ENCODE measurements at places on chromosomes 4 and X.
A peak's percentile ranks its signal among the peaks of the same experiment; 100 is the strongest.

- no peak for DNase-seq
Observed at GRCh38 chrX:137547291-137547690, 18.6 kb upstream of the ZIC3 start.

DNA sequence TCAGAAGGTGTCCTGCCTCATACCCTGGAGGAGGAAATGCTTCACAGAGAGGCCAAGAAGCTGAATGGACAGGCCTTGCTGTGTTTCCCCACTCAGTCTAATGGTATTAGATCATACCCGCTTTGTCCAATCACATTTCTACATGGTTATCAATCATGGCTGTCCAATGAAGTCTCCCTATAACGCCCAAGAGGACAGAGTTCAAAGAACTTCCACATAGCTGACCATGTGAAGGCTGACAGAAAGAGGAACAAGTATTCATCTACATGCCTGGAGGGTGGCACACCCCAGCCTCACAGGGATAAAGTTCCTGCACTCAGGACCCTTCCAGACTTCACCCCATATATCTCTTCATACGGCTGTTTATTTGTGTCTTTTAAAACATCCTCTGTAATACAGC lies 123.4 kb downstream of the MANBA start:
- no peak for DNase-seq

DNA sequence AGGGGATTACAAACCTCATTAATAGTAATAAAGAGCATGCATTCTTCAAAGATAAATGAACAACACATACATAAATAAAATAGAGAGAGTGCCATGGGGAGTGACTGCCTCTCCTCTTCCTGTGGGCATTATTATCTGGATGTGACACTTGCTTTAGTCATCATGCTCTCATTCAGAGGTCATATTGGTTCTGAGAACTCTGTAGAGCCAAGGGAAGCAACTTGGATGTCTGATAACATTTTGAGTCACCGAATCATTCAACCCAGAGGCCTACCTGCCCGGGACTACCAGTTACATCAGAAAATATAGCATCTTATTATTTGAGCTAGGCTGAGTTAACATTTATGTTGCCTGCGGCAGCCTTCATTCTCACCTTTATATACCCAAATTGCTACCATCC lies 489.5 kb downstream of the STIM2 start:
- peak; percentile 32 for DNase-seq

DNA sequence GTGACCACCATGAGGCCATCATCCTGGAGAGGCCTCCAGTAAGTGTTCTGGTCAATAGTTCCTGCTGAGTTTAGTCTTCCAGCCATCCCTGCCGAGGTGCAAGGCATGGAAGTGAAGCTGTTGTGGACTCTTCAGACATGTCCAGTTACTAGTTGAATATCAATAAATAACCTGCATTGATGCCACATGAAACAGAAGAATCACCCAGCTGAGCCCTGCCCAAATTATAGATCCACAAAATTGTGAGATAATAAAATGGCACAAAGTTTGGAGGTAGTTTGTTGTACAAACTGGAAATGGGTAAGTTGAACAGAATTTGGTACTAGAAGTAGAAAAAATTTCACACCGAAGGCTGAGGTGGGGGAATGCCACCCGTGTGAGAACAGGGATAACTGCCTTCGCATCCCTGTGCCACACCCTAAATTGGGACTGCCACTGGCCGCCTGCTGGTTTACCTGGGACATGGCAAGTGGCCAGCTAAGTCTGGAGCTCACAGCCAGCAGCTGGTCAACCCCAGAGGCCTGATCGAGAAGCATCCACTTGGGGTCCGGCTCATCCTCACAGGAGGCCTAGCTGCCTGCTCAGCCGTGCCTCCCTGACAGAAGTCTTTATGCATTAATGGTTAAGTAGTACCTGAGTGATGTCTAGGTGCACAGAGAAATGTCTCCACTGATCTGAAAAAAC lies 184.5 kb downstream of the SPRY1 start:
- DNase-seq = no peak

GRCh38 chr4:119471259-119471658 lies 149.3 kb upstream of the FABP2 start:
- peak; percentile 7 for DNase-seq

- DNase-seq = no peak
Observed at GRCh38 chr4:113540859-113541258, 220.7 kb downstream of the CAMK2D start.

GRCh38 chrX:20056704-20057103 lies 60.0 kb downstream of the MAP7D2 start:
- no peak for DNase-seq

- peak; percentile 7 for DNase-seq
Observed at GRCh38 chr4:146283758-146284651, 69.7 kb downstream of the REELD1 start.

DNA sequence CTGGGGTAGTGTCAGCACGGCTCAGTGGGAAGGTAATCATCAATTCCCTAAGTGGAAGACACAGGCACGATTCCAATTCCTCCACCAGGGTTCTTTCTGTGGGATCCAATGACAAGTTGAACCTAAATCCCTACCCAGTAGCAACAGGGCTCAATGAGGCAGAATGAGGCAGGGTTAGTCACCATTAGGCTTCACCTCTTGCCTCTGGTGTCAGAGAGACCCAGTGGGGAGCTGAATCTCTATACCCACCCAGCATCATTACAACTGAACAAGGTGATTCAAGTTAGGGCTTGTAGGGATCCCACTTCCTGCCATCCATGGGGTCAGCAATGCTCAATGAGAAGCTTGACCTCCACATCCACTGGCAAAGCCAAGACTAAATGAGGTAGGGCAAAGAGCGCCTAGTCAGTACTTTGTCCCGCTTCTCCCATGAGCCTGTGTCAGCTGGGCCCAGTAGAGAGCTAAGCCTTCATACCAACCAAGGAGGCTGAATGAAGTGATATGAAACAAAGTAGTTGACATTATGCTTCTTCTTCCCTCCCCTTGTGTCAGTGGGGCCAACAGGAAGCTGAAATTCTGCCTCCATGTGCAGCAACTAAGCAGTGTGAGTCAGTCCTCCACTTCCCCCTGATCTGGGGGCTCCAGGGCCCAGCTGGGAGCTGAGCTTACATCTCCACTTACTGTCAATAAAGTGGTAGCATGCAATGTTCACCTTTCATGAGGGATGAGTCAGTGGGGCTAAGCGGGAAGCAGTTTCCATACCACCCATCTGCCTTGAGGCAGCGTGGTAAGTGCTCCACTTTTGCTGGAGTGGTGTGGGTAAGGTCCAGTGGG lies 36.4 kb upstream of the RBM41 start:
- DNase-seq = no peak

DNA sequence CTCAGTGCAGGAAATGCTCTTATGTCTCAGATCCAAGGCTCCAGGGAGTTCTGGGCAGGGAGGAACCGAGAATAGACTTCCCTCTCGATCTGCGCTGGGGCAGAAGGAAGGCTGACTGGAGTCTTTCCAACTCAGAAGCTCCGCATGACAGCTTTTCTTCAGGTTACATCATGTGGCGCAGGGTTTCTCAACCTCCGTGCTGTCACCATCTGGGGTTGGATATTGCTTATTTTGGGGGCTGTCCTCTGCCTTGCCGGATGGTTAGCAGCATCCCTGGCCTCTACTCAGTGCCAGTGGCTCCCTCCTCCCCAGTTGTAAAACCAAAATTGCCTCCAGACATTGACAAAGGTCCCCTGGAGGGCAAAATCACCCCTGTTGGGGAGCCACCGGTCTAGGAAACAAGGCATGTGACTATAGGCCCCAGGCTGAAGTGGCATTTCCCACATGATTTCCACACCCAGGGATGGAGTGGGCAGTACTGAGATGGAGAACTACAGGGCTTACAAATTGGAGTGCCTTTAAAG lies 21.4 kb downstream of the REELD1 start:
- DNase-seq = no peak

- peak; percentile 60 for DNase-seq
Observed at GRCh38 chrX:12894074-12895030, 12.1 kb upstream of the TLR8 start.

GRCh38 chr4:138734746-138735145 lies 280.8 kb upstream of the NOCT start:
- no peak for DNase-seq

- no peak for DNase-seq
Observed at GRCh38 chrX:124619710-124620109, 273.3 kb downstream of the SH2D1A start.

DNA sequence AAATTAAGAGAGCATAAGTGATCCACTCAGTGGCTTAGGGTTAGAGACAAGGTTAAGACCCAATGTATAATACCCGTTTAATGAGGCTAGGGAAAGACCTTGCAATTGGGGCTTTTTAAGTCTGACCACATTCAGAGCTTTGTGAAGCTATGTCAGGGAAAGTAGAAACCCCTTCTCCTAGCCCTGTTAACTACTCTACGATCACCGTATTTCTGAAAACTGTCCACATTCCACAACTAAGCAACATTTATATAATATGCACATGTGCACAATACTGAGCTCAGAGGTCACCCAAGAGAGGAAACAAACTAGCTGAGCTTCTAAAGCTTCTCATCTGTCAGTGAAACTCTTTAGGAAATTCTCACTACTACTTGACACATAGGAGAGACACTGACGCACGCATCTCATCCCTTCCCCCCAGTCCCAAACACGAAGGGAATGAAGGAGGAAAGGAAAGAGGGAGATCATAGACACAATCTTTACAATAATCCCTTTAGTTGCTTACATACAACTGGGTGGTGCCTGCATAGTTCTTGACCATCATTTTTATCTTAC lies 56.2 kb downstream of the METTL14 start:
- DNase-seq = no peak

- DNase-seq = no peak
Observed at GRCh38 chrX:84467898-84468297, 34.4 kb downstream of the HDX start.

GRCh38 chrX:18674417-18674787 lies 2.5 kb upstream of the RS1 start:
- DNase-seq = no peak

DNA sequence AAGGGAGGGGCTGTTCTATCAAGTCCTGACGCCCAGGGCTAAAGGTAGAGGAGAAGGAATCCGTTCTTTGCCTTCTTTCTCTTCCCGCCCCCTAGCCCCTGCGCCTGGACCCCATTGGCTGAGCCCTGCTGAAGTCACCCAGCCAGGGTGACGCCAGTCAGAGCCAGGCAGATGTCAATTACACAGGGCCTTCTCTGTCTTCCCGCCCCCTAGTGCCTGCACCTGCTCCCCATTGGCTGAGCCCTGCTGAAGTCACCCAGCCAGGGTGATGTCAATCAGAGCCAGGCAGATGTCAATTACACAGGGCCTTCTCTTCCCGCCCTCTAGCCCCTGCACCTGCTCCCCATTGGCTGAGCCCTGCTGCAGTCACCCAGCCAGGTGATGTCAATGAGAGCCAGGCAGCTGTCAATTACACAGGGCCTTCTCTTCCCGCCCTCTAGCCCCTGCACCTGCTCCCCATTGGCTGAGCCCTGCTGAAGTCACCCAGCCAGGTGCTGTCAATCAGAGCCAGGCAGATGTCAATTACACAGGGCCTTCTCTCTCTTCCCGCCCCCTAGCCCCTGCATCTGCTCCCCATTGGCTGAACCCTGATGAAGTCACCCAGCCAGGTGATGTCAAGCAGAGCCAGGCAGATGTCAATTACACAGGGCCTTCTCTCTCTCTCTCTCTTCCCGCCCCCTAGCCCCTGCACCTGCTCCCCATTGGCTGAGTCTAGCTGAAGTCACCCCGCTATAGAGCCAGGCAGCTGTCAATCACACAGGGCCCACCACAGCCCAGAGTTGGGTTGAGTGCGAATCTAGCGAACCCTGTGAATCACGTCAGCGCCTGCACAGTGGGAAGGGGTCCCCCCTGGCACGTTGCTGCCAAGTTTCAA lies 46.4 kb downstream of the ASMT start:
- DNase-seq = peak; percentile 79

DNA sequence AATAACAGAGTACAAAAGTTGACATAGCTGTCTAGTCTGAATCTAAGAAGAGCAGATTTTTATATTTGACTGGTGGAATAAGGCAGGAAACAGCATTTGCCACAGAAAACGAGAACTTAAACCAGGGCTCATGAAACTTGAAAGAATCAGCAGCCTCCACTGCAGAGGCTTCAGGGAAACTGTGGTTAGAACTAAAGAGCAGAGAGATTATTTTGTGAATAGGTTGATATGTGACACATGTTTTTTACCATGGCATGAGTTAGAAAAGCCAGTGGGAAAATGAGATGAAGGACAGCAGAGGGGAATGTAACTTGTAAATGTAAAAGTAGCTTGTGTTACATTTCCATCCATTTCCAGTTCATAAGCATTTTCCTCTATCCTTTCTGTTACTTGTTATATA lies 63.7 kb upstream of the CAMK2D start:
- peak; percentile 31 for DNase-seq

DNA sequence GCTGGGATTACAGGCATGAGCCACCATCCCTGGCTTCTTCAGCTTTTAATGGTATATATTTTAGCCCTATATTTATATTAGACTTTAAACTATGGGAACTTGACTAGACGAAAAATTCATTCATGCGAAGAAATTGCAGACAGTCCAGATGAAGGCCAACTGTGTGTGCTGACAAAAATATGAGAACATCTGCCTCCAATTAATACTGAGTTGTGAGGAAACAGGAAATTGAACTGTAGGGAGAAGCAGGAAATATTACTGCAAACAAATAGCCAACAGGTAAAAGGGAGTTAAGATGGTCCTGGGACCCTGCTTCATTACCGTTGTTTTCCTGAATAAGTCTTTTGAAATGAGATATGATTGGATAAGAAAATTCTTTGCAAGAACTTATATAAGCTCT lies 26.3 kb downstream of the MGARP start:
- DNase-seq = no peak

DNA sequence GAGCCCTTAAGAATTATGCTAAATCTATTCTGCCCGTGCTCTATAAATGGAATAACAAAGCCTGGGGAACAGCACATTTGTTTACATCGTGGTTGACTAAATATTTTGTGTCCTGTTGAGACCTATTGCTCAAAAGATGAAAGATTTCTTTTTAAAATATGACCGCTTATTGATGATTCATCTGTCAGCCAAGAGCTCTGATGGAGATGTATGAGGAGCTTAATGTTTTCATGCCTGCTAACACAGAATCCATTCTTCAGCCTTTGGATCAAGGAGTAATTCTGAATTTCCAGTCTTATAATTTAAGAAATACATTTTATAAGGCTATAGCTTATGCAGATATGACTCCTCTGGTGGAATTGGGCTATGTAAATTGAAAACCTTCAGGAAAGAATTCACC lies 271.3 kb upstream of the FAT4 start:
- no peak for DNase-seq

GRCh38 chrX:46727441-46727840 lies 31.5 kb downstream of the SLC9A7 start:
- no peak for DNase-seq

- peak; percentile 24 for DNase-seq
Observed at GRCh38 chr4:57943682-57944081, 833.5 kb upstream of the IGFBP7 start.

- no peak for DNase-seq
Observed at GRCh38 chrX:56313308-56313707, 81.2 kb downstream of the KLF8 start.

DNA sequence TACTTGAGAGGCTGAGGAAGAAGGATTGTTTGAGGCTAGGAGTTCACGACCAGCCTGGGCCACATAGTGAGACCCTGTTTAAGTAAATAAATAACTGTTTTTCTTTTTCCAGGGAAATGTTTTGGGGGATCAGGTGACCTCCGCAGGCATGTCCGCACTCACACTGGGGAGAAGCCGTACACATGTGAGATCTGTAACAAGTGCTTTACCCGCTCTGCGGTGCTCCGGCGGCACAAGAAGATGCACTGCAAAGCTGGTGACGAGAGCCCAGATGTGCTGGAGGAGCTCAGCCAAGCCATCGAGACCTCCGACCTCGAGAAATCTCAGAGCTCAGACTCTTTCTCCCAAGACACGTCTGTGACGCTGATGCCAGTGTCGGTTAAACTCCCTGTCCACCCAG lies 30.5 kb downstream of the ZBTB49 start:
- no peak for DNase-seq
